Left ventricle myocardium inferior (tissue), 1 donor: ENCODE measurements at places on chromosomes 16 and 17.

DNA sequence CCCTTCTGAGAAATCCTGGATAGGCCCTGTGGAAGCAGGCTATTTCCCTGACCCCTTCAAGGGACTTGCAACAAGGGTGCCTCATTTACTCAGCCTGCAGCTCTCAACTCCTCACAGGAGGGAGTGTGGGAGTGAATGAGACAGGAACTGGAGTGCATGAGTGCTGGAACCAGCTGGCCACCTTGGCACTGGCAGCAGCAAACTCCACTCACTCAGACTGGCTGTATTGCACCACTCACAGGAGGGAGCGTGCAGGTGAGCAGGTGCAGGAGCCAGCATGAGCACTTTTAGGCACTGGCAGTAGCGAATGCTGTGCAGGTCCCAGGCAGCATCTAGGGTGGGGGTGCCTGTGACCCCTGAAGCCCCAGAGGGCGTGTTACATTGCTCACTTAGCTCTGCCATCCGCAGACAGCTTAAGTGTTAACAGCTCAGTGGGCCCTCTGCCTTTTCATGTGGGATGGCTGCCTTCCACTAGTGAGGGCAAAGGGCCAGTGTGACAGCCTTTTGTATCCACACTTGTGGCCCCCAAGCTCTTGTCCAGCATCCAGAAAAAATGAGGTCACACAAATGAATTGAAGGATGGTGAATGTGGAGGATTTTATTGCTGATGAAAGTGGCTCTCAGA lies 11.0 kb upstream of the ZNHIT3 start:
- no peaks in the 10 kb centered on the region for H3K4me1 ChIP-seq
- no peak for DNase-seq
- no peak overlapping the region for H3K27ac ChIP-seq
- peaks cover 55% of the 10 kb centered on the region for H3K27me3 ChIP-seq

DNA sequence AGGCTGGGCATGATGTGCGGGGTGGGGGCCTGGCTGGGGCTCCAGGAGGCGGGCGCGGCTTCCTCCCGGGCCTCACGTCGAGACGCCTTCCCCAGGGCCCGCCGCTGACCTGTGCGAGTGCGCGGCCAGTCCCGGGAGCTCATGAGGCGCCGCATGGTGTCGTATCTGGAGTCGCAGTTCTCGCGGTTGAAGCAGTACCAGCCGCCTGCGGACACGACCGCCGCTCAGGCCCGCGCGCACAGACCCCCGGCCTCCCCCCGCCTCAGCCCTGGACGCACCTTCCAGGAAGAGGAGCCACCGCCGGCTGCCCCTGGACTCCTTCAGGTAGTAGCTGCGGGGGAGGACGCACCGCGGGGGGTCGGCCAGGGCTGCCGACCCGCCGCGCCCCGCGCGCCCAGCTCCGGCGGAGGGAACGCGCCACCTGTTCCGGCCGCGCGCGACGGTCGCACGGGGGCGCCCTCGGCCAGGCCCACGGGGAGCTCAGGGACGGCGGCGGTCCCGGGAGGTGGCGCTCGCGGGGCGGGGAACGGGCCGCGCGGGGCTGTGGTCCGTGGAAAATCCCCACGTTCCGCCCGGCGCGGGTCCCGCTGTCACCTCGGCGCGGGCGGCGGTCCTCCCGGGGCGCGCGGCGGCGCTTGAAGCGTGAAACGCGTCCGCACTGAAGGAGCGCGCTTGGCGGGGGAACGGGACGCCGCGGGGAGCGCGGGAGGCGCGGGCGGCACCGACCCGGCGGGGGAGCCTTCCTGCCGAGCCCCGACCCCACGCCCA lies 1.4 kb downstream of the NOTUM start:
- DNase-seq: peak; percentile 75
- peaks cover 25% of the 10 kb centered on the region for H3K4me1 ChIP-seq
- peak overlapping the region; percentile 64 for H3K4me3 ChIP-seq
- no peak overlapping the region for H3K27ac ChIP-seq
- H3K36me3 ChIP-seq: no peaks in the 10 kb centered on the region

- DNase-seq: no peak
- peaks cover 72% of the 10 kb centered on the region for H3K4me1 ChIP-seq
- H3K27ac ChIP-seq: peak overlapping the region; percentile 78
- H3K36me3 ChIP-seq: peaks cover 4% of the 10 kb centered on the region
- H3K27me3 ChIP-seq: no peaks in the 10 kb centered on the region
These were observed 11.0 kb downstream of the C1QTNF1 start for GRCh38 chr17:79034931-79035485.

DNA sequence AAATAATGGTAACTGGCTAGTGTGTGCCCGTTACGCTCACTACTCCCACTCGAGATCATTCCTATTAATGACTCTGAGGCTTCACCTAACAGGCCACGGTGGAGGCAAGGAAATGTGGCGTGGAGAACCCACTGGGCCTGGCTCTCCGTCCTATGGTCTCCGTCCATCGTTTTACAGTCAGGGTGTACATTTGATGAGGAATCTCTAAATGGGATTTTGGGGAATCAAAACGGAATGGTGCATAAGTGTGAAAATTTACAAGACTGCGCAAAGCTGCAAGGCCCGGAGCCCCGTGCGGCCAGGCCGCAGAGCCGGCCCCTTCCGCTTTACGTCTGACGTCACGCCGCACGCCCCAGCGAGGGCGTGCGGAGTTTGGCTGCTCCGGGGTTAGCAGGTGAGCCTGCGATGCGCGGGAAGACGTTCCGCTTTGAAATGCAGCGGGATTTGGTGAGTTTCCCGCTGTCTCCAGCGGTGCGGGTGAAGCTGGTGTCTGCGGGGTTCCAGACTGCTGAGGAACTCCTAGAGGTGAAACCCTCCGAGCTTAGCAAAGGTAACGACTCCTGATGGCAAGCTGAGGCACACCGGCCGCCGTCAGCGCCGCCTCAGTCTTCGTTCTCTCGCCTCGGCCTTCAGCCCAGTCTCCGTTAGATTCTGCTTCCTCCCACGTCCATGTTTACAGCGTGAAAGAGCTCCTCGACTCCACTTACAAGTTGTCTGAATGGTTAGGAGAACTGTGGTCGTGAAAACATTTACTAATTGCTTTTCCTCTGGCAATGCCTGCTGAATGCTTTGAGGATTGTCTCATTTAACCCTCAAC lies at the start of gene RAD51C:
RAD51C (plus strand) TSS at position 364 of the 817 bp plus-strand sequence; CDS start at position 406, 42 bp downstream.
- H3K27me3 ChIP-seq: no peaks in the 10 kb centered on the region
- H3K27ac ChIP-seq: peak within 1 kb of the TSS; percentile 86
- peak within 1 kb of the TSS; percentile 82 for H3K4me3 ChIP-seq
- peaks cover 22% of the 10 kb centered on the region for H3K36me3 ChIP-seq
- H3K4me1 ChIP-seq: peaks cover 23% of the 10 kb centered on the region
- peak; percentile 86 for DNase-seq

DNA sequence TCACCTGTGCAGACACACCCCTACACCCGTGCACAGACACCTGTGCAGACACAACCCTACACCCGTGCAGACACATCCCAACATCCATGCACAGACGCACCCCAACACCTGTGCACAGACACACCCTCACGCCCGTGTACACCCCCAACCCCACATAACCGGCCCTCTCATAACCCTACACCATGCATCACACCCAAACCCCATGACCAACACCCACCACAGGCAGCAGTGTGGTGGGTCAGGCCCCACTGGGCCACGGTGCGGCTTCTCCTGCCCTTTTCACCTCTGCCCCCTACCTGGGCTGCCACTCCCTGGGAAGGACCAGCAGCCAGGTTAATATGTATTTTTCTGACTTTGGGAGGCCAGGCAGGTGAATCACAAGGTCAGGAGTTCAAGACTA lies 4.2 kb upstream of the SLC16A3 start:
- H3K4me3 ChIP-seq: no peak overlapping the region
- peaks cover 40% of the 10 kb centered on the region for H3K4me1 ChIP-seq
- DNase-seq: no peak
- peaks cover 13% of the 10 kb centered on the region for H3K27me3 ChIP-seq
- H3K27ac ChIP-seq: no peak overlapping the region
- no peaks in the 10 kb centered on the region for H3K36me3 ChIP-seq

DNA sequence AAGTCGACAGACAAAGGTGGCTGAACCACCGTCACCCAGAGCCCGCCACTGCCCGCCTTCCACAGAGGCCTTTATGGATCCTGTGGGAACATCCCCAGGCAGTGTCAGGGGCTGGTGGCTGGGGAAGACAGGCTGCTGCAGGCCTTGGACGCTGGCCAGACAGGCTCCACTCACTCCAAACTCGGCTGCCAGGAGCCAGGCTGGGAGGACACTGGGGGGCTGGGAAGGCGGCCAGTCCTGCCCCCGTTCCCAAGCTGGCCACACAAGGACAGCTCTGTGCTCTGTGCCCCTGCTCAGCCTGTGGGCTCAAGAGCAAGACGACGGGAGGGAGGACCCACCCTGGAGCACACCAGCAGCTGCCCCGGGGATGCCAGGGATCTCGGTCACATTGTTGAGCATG lies 7.6 kb upstream of the LCAT start:
- peak overlapping the region; percentile 68 for H3K27ac ChIP-seq
- DNase-seq: peak; percentile 77
- H3K36me3 ChIP-seq: peaks cover 98% of the 10 kb centered on the region
- no peak overlapping the region for H3K4me3 ChIP-seq

DNA sequence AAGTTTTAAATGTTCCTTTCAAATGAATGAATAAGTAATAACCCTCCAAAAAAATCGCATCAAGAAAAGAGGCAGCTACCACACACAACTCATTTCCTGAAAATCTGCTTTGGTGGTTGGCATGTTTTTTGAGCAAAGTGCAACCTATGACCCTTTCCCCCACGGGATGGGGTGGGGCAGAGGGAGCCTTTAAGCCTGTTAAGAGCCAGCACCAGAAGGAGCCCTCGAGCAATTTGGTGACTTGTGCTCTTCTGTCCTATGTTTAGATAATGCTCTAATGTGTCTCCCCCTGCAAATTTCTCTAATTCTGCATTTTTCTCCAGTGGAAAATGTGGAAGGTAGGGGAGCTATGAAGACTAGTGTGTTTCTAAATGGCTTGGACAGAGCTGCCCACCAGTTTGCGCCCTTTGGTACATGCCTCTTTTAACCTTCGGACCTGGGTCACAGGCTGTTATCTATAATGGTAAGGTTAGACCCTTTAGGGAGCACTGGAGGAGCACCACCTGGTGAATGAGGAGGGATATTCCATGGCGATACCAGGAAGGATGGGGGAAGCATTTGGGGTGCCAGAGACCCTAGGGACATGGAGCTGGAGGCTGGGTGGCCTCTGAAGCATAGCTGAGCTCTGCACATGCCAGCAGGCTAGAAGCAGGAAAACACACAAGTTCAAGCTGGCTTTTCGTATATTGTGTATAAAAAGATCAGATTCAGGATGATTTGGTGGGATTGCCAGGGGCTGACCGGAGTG lies 1.6 kb downstream of the PYCARD start:
- no peak for DNase-seq
- no peaks in the 10 kb centered on the region for H3K27me3 ChIP-seq
- H3K36me3 ChIP-seq: peaks cover 14% of the 10 kb centered on the region
- H3K4me3 ChIP-seq: peak overlapping the region; percentile 85
- peaks cover 33% of the 10 kb centered on the region for H3K4me1 ChIP-seq

DNA sequence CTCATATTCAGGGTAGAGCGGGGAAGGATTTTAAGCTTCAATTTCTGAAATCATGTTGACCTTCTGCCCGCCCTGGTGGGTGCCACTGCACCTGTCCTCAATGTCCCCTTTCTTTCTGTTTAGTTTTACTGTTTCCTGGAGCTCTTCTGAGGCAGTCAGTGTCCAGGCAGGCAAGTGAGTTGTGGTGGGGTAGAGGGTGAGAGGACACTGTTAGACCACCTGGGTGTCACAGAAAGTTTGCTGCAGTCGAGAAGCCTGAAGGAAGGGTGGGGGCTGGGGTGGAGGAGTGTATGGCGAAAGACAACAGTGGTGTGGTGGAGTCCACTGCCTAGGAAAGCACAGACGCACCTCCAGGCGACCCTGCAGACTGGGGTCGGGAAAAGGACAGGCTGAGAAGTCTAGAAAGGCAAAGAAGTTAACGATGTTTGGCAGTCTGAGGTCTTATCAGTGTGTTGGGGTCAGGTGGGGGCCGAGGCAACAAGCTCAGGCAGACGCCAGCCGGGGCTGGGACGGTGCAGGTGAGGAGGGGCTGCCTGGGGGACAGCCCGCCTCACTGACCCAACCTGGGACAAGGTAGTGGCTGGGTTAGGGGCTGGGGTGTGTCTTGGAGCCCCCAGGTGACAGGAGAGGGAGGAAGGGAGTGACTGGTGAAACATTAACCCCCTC lies 23.3 kb upstream of the HOXB13 start:
- peaks cover 100% of the 10 kb centered on the region for H3K27me3 ChIP-seq
- H3K4me3 ChIP-seq: no peak overlapping the region
- no peak for DNase-seq
- H3K36me3 ChIP-seq: no peaks in the 10 kb centered on the region
- H3K27ac ChIP-seq: no peak overlapping the region

GRCh38 chr17:73614256-73614655 lies 30.0 kb downstream of the SDK2 start:
- no peak overlapping the region for H3K4me3 ChIP-seq
- H3K27ac ChIP-seq: no peak overlapping the region
- no peak for DNase-seq

DNA sequence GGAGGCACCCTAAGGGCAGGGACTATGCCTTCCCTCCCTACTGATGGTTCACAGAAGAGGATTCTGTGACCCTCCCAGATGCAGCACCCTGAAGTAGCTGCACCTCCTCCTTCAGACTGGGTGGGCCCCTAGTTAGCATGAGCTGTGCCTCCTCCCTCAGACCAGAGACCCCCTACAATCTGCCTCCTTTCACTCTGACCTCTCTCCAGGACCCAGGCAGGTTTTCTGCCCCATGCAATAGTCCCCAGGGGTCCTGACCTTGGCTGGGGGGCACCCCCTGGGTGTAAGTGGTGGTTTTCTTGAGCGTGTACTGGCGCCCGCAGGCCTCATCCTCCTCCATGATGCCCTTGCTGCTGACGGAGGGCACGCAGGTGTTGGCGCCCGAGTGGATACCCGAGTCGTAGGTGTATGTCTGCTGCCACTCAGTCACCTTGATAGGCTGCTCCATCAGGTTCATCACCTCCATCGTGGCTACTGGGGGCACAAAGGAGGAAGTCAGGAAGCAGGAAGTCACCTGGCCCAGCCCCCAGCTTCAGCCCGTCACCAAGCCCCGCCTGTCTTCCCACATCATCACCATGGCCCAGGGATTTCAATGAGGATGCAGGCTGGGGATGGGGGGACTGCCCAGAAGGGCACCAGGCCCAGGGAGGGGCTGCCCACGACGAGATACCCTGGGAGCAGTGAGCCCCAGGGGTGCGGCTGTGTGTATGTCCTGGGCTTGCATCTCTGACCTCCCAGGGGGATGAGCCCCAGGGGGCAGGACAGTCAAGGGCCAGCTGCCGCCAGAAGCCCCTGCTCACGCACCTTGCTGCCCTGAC lies 14.9 kb downstream of the JUP start:
- H3K4me1 ChIP-seq: peaks cover 50% of the 10 kb centered on the region
- peaks cover 69% of the 10 kb centered on the region for H3K36me3 ChIP-seq
- no peak overlapping the region for H3K4me3 ChIP-seq
- peak overlapping the region; percentile 97 for H3K27ac ChIP-seq
